H9 (cell line): ENCODE measurements at places on chromosomes 11 and 22.

GRCh38 chr11:88281317-88281712, 56.2 kb downstream of the CTSC start:
- no peak for DNase-seq

DNA sequence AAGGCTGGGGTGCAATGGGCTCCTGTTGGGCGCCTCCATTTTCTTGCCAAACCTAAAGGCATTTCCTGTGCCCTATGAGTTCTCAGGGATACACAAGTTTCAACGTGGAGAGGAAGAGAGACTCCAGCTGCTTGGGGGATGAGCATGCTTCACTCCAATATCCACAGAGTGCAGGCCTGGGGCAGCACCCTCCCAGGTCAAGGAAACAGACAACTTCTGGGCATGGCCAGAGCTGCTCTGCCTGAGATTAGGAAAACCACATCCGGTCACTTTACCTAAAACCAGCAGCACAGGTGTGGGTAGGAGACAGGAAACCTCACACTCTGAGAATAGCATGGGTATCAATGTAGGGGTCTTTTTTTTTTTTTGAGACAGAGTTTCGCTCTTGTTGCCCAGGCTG, 28.7 kb downstream of the TMEM184B start:
- DNase-seq, result no peak

DNA sequence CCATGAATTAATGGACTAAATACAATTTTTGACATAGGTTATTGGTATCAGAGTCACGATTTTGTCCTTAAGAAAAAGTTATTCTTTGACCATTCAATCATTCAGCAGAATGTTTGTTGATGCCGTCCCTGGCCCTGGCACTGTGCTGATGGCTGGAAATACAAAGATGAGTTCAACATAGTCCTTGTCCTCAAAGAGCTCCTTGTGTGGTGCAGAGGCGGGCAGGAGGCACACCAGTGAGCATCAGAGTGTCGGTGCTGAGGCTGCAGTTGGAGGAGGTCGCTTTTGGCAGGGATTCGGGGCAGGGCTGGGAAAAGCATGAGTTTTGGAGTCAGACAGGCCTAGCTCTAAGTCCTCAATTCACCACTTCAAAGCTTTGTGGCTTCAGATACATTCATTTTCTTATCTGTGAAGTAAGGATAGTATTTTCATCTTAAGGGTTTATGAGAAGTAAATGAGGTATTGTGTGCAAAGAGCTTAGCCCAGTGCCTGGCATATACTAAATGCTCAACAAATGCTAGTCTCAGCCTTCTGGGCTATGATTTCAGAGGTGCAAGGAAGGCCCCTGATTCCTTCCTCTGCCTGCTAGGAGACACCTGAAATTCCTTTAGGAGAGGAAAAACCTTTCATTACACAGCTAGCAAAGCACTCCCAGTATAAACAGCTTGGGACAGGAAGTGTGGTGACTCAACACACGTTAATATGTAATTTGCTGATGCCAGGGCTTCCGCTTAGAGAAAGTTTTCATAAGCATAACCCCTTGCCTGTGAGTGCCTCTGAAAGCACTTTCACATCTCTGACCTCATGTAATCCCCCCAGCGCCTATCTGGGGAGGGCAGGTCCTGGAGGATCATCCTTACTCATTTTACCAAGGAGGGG, 113.8 kb downstream of the NECTIN1 start:
- DNase-seq, result no peak

GRCh38 chr22:38017272-38017920, 33.0 kb upstream of the SOX10 start:
- no peak for DNase-seq

GRCh38 chr11:74844865-74845264, 96.2 kb downstream of the RNF169 start:
- no peak for DNase-seq

DNA sequence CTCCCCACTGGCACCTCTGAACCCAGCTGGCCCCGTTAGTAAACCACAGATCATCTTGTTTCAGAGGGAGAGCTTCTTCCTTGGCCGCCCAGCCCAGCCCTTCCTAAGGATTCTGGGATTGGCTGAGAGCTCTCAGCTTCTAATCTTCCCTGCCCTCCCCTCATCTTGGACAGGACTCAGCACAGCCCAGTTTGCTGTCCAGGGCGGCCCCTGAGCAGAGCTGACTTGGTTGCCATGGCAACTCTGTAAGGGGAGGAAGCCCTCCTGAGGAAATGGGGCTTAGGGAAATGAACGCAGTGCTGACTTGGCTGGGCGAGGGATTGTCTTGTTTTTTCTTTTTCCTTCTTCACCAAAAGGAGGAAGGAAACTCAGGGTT, 4.6 kb downstream of the APOL4 start:
- DNase-seq, result peak; percentile 93

DNA sequence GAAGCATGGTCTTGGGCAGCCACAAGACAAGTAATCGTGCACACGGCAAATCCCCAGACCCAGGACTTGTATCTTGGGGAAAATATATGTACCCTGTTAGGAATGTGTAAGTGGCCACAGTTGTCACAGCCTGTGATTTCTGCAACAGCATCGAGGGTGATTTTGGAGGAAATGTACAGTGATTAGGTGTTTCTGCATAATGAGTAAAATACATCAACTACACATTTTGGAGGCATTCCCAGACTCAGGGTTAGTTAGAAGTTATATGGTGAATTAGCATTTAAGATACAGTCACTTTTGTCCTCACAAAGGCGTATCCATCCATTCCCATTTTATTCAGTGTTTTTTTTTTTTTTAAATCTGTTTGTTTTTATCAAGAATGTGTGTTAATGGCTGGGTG, 28.4 kb downstream of the SUSD2 start:
- no peak for DNase-seq
